ENCODE measurements at places on chromosomes 7 and 10.

- no peak for DNase-seq
Measured at GRCh38 chr7:84847038-84847437, 339.8 kb downstream of the SEMA3D start.

- no peak for DNase-seq
Measured at GRCh38 chr7:55545496-55545895, 26.8 kb downstream of the VOPP1 start.

- DNase-seq, result peak; percentile 47
Measured at GRCh38 chr10:102718220-102718619, 3.8 kb downstream of the SFXN2 start.

DNA sequence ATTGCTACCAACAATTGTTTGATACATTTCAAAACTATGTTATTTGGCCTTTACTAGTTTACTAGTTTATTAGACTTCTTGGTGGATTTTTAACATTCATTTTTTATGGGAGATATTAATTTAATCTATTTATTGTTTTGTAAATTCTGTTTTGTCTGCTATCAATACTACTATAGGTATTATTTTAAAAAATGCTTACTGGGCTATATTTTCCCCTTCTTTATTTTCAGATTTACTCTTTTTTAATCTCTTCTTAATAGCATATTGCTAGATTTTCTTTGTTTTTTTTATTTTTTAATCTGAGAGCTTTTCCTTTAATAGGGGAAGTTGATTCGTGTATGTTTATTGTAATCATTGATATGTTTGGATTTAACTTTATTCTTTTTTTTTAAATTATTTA lies 147.5 kb downstream of the CDK14 start:
- DNase-seq, result no peak

- peak; percentile 64 for DNase-seq
Measured at GRCh38 chr7:47045207-47046051, 536.5 kb downstream of the TNS3 start.

DNA sequence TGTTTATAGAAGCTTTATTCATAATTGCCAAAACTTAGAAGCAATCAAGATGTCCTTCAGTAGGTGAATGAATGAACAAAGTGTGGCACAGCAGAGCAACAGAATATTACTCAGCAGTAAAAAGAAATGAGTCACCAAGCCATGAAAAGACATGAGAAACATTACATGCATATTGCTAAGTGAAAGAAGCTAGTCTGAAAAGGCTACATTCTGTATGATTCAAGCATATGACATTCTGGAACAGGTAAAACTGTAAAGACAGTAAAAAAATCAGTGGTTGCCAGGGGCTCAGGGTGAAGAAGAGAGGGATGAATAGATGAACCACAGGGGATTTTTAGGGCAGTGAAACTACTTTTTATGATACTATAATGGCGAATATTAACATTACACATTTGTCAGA lies 80.9 kb upstream of the APBB1IP start:
- DNase-seq, result no peak

DNA sequence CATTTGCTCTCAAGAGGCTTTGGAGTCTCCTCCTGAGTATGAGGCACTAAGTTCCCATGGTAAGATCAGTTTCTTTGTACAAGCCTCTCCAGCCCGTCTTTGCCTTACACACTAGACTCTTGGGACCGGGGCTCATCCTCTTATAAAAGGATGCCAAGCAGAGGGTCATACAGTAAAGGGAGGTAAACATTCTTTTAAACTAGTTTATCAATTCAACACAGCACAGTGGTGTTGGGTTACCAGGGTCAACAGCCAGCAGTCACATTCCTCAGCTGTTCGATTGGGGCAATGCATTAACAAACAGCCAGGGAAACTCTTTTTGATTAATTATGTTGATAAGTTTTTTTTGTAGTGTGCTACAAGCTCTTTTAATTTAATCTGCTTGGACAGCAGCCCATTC lies 37.8 kb downstream of the HHEX start:
- peak; percentile 4 for DNase-seq
